ENCODE measurements at places on chromosomes 2 and 18. TPM values are rescaled to one million over a fixed set of nuclear protein-coding genes. Genes with fewer than 3 reads are reported as not detected.

The PROM2 gene
- total RNA-seq = 1.2 TPM

The SLC9A2 gene
- 2.1 TPM for total RNA-seq

The HSBP1L1 gene
- 55.2 TPM for total RNA-seq

The ZSWIM2 gene
- not detected for total RNA-seq

The CHN1 gene
- total RNA-seq = 29.0 TPM

The MAPK4 gene
- total RNA-seq = 2.4 TPM

The FSHR gene
- total RNA-seq = 0.20 TPM

The KRTCAP3 gene
- total RNA-seq = 19.3 TPM

DNA sequence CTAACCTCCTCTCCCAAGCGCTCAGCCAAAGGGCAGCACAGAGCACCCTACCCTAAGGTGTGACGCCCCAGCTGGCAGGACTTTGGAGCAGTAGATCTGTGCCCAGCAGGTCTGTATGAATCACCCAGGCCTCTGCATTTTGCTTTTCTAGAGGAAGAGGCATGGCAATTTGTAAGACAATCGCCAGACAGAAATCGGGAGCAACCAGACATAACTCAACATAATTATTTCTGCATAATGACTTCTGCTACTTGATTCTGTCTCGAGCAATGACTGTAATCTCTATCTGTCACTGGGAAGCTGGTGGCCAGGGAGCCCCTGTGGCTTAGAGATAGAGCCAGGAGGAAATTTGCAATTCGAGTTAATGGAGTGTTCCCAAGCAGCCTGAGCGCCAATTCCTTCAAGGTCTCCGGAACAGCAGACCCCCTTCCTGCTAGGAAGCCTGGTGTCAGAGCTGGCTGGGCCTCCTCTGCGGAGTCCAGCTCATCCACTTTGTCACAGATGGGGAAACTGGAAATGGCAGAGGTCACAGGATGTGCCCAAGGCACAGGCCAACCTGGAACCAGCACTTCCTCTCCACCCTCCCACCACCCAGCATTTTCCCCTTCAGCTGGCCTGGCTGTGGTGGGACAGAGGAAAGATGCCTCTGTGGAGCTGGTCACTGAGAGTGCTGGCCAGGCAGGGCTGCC is 55.0 kb downstream of the ODC1 start:
- DNase-seq = no peak

DNA sequence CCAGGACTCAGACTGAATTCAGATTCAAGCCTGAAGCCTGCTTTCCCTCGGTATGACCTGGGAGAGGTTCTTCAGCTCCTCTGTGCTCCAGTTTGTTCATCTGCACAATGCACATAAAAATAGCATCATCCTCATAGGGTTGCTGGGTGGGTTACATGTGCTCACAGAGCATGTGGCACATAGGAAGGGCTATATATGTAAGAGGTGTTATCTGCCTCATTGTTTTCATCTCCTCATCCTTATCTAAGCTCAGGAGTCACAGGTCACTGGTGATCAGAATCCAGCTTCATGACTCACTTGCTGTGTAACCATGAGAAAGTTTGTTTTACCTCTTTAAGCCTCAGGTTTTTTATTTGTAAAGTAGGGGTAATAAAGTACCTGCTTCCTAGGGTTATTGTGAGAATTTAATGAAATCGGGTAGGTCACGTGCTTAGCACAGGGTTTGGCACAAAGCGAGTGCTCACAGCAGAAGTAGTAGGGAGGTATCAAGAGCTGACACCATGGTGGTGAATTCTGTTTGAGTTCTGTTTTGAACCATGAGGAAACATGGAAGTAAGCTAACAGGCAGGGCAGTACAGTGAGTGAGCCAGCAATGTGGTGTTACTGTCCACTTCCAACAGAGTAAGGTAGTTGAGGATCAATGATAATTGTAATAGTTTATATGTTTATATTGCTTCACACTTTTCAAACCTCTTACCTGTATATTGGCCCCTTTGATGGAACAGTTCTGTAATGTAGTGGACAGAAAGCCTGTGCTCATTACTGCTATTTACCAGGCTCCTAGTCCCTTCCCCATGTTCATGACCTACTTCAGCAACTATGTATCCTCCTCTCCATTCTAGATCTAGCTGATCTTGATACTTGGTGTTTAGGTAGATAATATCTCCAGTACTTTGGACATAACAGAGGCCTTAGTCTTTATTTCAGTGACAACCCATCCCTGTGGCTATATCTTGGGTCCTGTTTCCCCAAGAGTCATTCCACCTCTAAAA is 141.4 kb upstream of the LTBP1 start:
- peak; percentile 61 for DNase-seq

DNA sequence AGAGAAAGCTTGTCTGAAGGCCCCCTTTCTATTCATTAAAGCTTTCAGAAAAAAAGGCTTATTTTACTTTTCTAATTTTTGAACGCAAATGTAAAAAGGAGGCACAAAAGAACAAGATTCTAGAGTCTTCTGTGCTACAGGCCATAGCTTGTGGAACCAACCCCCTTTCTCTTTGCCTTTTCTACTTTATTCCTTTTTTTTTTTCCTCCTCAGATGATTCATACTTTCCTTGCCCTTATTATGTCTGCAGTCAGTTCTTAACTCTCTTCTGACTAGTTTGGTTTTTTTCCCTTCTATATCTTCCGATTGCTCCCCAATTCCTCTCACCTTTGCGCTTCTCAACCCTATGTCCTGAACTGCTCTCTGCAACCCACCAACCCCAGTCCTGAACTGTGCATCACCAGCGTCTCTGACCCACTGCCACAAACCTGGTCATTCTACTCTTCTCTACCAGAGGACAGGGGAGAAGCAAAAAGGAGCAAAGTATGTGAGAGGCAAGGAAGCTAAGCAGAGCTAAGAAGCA is 56.9 kb upstream of the WIPF1 start:
- no peak for DNase-seq

DNA sequence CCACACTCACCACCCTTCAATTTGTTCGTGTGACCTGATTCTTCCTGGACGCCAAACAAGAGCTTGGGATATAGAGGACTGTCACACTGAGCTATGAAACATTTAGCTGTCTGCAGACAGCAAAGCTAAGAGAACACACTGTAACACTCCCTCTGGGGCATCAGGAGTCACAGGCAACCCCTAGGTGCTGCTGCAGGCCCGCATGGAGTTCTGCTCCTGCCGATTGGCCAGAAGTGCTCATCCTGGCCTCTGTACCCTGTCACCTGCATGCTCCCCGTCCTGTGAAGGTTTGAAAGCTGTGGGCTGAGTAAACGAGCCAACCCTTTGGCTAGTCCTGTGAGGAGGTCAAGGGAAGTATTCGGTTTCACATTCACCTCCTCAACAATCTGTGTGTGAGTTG is 73.7 kb downstream of the PDK1 start:
- no peak for DNase-seq

- no peak for DNase-seq
Observed at GRCh38 chr2:234493796-234494195, 3.1 kb downstream of the ARL4C start.

GRCh38 chr18:36828157-36828629 is 609 bp downstream of the TPGS2 start:
- peak; percentile 55 for DNase-seq

DNA sequence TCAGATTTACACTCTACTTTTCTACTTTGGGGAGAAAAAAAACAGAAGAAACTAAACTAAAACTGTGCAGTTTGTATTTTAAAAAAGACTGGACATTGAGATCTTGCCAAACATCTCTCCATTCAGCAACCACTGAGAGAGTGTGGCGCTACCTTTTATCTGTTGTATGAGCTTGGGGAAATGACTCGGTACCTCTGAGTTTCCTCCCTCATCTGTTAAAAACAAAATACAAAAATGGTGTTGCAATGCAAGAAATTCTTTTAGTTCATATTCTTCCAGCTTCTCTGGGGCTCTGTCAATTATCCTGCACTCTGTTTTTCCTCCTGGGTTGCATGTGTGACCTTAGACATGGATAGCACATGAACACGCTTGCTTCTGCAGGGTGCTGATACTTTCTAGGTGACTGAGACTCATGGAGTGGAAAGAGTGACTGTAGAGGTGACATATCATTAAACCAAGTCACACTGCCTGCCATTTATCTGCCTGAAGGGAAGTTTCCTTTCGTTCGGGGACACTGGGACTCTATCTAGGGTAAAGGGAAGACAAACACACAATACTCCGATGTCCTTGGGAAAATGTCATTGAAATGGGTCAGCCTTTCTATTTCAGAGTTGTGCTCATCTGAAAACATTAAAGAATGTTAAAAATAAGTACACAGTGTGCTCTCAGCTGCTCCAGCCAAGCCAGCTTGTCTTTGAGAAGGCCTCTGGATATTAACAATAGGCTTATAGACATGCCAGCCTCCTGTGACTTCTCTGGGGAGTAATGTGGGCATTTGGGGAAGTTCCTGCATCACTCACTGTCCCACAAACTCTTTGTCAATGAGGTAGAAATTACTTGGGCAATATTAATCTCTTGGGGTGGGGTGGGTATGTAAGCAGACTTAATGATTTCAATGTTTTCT is 91.4 kb downstream of the TRIB2 start:
- no peak for DNase-seq

DNA sequence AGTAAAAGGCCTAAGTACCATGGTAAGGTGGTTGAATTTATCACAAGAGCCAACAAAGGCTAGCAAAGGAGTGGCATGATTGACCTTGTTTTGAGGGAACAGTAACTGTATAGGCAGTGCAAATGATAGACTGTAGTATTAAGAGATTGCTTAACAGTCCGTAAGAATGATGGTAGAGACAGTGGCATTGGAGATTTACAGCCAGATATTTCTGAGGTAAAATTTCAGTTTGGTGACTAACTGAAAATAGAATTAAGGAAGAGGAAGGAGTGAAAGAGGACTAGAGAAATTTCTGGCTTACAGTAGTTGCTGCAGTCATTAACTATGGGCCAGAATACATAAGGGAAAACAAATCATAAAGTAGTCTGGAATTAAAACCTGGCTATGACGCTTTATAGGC is 4.4 kb upstream of the BAZ2B start:
- no peak for DNase-seq

DNA sequence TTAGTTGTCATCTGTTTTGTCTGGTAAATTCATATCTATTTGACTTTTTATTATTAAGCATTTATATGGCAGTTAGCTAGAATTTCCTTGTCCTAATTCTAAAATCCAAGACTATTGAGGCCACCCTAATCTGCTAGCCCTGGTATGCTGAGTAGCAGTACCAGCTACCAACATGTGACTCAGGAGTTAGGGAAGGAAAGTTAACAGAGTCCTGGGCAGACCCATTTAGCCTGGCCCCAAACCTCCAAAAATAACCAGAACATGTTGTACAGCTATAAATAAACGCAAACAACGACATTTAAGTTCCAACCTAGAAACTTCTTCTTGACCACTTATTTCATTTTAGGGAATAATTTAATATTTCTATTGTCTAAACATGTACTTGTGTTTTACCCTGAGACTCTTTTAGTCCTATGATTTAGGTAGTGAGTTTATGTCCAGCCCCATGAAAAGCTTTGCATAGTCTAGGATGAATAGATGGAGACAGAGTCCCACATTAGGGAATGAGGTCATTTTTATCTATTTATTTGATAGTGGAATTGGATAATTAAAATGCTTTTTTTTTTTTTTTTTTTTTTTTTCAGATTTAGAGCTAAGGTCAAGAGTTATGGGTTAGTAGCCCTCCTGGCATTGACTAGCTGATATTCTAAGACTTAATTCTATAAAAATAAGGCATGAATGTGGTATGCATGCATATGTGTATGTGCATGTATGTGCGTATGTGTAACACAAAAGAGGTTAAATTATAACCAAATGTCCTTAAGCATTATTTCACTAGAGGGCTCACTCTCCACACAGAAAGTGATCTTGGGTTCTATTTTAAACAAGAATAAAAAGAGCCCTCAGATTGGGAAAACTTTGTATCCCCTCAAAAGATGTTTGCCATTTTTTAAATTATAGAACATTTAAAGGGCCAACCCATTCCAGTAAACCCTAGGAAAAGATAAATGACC is 160.1 kb upstream of the MAPRE2 start:
- peak; percentile 31 for DNase-seq

DNA sequence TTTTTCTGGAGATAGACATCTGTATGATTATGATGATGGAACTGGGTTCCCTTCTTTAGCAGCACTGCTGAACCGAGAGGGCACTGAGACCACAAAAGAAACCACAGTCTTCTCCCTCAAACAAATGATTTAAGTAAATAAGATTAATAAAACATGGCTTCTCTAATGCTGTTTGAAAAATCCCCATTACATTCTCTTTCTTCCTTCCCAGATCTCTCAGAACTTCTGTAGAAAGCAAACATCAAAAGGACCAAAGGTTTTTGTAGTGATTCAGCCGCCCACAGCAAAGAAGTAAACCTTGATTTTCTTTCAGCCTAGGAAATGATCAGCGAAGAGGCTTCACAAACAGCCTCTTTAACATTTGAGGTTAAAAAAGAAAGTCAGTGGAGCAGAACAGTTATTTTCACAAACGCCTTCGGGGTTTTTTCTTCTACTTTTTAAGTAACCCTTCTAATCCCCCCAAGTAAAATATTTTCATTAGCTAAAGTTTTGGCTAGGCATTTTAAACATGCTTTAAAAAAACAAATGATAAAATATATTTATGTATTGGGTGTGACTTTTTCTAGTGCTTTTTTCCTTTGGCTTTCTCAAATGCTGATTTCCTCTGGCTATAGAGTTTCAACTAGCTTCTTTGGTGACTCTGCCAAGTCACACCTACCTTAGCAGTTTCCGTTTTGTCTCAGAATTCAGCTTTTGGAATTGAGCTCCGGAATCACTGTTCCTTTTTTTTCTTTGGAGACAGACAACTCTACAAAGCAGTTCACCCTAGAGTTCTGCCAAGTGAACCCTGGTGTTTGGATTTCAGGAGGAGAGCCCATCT is 89.6 kb downstream of the UPP2 start:
- no peak for DNase-seq

DNA sequence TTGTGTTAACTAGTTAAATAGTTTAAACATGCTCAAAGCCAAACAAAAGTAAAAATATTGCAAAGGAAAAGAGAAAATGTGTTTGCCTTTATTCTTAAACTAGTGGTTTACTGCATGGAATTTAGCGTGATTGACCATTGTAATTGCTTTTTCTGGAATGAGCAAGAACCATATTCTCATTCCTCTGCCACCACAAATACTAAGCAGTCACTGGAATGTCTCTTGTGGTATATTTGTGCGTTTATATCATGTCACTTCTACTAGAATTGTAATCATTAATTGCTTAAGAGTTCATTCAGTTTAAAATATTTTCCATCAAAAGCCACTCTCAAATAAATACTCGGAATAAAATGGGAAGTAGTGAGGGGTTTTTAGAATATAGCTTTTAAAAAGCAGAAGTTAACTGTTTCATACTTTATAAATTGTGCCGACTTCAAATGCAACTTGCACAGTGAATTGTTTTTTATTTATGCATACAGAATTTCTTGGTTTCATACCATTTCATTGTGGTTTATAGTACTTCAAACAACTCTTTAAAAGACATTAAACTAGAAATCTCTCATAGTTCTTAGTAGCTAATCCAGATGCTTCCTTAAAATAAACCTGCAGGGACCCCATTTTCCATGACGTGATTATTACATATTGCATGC is 288.1 kb downstream of the EPHA4 start:
- DNase-seq = no peak

DNA sequence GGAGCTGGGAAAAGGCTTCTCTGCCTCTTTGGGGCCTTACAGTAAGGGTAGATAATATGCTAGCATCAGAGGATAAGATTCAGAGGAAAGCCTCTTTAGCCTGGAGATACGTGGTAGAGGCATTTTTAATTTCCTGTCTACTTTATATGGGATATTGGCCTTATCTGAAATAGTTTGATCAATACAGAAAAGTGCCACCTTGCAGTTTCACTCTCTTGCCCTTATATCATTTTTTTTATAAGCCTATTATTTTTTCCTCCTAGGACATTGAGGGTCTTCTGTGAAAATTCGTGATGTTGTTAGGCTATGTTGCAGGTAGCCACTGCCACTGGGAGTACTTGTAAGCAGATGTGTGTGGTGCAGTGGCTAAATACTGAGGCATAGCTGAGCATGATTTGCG is 40.1 kb upstream of the TOGARAM2 start:
- no peak for DNase-seq

Data from hepatocyte (in vitro differentiated cells).